Activated T-helper 1 cell treated with Interleukin-2 at 50 U/mL for 16 hours (primary cell): ENCODE measurements at places on chromosomes 7 and 10.

- no peak for DNase-seq
Observed at GRCh38 chr10:51602326-51602725, 97.1 kb downstream of the CSTF2T start.

GRCh38 chr10:69492091-69492745 lies 41.0 kb downstream of the TSPAN15 start:
- DNase-seq, result no peak

DNA sequence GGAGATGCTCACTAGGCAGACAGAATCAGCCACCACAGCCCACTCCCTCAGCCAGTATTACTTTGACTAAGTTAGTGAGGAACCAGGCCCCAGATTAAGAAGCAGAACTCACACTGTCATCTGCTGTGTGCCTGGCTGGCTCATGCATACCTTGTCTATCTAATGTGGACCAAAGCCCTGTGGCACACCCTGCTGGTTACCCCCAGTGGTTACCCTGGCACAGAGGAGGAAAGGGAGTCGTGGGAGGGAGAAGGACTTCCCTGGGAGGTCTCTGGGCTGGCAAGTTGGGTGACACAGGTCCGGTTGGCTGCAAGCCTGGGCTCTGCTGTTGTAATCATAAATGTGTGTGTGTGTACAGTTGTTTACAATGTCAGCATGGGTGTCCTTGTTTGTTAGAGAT lies 7.5 kb upstream of the SH2D4B start:
- DNase-seq, result peak; percentile 20

- DNase-seq, result no peak
Observed at GRCh38 chr10:13703101-13703818, 116.5 kb downstream of the PRPF18 start.

- no peak for DNase-seq
Observed at GRCh38 chr7:114539575-114539974, 125.0 kb downstream of the FOXP2 start.

- DNase-seq, result peak; percentile 4
Observed at GRCh38 chr7:39609113-39609934, 14.0 kb upstream of the RALA start.

DNA sequence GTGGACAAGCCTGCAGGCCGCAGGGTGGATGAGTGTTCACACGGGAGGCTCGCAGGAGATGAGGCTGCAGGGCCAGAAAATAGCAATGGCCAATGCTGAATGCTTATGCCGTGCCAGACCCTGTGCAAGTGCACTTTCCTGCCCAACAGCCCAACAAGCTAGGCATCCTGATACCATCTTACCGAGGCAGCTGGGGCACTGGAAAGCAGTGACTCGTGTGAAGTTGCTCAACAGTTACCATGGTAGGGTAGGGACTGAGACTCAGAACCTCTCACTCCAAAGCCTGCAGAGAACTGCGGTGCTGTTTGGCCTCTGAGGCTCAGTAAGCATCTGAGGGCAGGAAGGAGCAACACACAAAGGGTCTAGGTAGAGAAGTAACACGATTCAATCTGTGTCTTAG lies 43.7 kb downstream of the JAZF1 start:
- no peak for DNase-seq

GRCh38 chr10:125064681-125065492 lies 95.5 kb downstream of the CTBP2 start:
- no peak for DNase-seq

DNA sequence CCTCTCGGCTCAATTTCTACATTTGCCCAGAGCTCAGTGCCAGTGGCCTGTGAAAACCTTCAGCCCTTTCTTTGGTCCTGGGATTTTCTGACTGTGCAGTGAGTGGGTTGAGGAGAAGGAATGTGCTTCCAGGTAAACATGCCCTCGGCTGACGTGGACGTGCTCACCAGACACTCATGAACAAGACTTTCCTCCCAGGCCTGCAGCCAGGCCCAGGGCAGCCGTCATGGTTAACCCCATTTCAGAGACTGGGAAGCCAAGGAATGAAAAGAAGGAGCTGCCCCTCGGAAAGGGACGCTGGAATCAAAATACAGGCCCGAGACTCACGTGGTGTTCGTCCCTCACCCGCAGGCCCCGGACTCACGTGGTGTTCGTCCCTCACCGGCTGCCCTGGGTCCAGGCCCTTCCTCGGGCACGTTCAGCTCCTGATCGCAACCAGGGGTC lies 8.8 kb upstream of the CALML5 start:
- DNase-seq, result no peak

- DNase-seq, result no peak
Observed at GRCh38 chr7:84040355-84040754, 154.2 kb downstream of the SEMA3A start.

DNA sequence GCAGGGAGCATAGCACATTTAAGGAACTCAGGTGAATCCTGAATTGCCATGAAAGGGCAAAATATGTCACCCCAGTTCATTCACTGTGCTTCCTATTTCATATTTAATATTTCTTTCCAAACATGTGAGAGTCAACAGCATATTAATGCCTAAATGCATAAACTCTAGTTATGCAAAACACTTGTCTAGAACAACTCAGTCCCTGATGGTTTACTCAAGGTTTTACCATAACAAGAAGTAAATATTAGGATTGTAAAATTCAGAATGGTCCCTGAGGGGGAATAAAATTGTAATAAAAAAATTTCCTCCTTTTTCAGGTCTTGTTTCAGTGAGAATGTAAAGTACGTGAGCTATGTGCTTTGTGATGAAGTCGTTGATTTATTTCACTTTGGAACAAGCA lies 51.7 kb upstream of the SEPHS1 start:
- DNase-seq, result no peak

- DNase-seq, result no peak
Observed at GRCh38 chr7:80807166-80807900, 111.5 kb downstream of the SEMA3C start.

DNA sequence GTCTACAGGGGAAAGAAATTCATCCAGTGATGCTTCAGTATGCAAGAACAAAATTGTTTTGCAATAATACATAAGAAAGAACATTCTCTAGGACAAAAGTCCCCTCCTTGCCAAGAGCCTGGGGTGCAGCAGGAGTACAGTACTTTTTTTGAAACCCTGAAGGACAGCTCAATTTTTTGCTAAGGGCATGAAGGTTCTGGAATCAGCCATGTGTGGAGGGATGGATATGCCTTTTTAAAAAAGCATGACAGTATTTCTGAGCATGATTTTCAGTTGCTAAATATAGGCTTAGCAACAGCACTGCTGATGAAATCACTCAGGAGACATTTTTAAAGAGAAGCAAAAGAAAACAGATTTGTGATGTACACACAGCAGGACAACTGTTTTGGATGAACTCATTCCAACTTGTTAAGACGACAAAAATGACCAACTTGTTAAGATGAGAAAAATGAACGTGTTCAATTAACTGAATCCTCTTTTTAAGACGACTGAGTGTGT lies 39.3 kb downstream of the HBP1 start:
- no peak for DNase-seq

DNA sequence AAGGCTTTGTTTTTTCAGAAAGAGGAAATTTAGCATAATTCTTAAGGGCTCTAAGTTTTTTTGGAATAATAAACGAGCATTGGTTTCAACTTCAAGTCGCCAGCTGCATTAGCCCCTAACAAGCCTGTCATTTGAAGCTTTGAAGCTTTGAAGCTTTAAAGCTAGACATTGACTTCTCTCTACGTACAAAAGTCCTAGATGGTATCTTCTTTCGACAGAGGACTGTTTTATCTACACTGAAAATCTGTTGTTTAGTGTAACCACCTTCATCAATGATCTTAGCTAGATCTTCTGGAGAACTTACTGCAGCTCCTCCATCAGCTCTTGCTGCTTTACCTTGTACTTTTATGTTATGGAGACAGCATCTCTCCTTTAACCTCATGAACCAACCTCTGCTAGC lies 79.6 kb upstream of the TMEM72 start:
- DNase-seq, result no peak

DNA sequence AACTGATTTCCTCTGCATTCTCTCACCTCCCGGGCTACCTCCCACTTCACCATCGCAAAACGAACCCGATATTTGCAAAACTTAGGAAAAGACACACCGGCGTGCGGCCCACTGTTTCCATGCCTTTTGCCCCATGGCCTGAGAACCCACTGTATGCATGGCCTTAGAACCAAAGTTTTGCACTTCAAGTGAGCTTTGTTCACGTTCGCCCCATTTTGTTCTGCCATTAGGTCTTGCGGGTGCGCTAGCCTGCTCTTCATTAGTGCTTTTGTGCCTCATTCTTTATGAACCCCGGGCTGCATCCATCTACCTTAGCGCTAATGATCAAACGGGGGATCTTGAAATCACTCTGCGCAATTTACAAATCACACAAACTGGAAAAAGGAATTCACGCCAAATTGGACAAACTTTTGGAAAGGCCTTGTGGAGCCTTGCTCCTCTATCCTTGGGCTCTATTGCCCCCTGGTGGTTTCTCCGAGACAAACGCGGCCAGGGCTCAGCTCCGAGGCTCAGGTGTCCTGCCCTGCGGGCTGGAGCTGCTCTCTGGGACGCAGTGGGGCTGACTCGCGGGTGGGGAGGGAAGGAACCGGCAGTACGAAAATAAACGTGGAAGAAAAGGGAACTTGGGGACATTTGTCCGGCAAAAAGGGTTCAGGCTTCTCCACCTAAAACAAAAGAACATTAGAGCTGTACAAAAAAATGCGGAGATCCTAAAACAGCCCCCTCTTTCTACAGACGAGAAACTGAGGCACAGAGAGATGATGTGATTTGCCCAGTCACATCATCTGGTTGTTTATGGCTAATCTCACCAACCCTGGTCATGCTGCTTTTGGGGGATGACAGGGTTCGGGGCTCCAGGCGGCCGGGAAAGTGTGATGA lies 300.4 kb upstream of the NFE2L3 start:
- DNase-seq, result no peak

- no peak for DNase-seq
Observed at GRCh38 chr10:35606430-35606829, 1.3 kb downstream of the GJD4 start.

DNA sequence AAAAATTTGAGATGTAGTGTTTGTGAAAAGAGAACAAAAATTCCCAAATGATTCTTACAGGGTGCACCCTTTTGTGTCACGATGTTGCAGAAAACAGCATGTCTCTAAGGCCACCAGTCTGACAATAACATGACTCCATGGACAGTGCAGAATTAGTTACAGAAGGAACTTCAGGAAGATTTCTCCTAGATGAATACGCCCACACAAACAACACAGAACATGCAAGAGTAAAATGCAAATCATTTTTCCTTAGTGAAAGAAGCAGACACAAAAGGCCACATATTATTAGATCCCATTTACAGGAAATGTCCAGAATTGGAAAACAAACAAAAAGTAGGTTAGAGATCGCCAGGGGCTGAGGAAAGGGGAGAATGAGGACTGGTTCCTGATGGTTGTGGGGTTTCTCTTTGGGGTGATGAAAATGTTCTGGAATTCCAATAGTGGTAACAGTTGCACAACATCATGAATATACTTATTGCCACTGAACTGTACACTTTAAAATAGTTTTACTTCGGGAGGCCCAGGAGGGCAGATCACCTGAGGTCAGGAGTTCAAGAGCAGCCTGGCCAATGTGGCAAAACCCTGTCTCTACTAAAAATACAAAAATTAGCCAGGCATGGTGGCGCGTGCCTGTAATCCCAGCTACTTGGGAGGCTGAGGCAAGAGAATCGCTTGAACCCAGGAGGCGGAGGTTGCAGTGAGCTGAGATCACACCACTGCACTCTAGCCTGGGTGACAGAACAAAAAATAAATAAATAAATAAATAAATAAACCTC lies 10.2 kb downstream of the ZC3HAV1 start:
- DNase-seq, result no peak

- DNase-seq, result no peak
Observed at GRCh38 chr10:96910488-96911395, 78.6 kb downstream of the LCOR start.

- no peak for DNase-seq
Observed at GRCh38 chr10:70055550-70055949, 2.9 kb downstream of the MACROH2A2 start.

GRCh38 chr10:12965571-12965970 lies 35.9 kb downstream of the CCDC3 start:
- DNase-seq, result no peak

GRCh38 chr7:40848541-40849221 lies 713.9 kb downstream of the SUGCT start:
- DNase-seq, result no peak

- DNase-seq, result no peak
Observed at GRCh38 chr10:51986516-51986915, 287.1 kb upstream of the CSTF2T start.

DNA sequence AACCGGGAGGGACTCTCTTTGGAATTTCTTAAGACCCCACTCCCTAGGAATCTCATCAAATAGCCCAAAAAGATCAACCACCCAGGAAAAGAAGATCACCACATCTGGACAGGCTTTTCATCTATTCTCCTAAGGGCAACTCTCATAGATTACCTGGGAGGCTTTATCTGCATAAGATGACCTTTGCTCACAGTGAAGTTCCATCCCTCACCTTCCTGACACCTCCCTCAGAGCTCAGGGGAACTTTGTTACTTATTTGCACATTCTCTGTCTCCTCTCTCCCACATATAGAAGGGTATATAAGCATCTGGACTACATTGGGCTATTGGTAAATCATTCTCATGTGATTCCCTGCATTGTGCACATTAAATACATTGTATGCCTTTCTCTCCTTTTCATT lies 80.1 kb downstream of the ELMO1 start:
- DNase-seq, result no peak

DNA sequence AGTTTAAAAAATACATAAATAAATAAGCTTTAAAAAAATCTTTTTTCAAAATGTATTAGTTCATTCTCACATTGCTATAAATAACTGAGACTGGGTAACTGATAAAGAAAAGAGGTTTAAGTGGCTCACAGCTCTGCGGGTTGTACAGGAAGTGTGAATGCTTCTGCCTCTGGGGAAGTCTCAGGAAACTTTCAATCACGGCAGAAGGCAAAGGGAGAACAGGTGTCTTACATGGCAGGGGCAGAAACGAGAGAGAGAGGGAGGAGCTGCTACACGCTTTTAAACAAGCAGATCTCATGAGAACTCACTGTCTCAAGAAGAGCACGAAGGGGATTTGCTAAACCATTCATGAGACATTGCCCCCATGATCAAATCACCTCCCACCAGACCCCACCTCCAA lies 114.6 kb downstream of the DNAJC1 start:
- no peak for DNase-seq

GRCh38 chr7:107922886-107923285 lies 31.9 kb downstream of the DLD start:
- DNase-seq, result no peak

GRCh38 chr10:132521466-132522102 lies 16.0 kb upstream of the INPP5A start:
- DNase-seq, result no peak

DNA sequence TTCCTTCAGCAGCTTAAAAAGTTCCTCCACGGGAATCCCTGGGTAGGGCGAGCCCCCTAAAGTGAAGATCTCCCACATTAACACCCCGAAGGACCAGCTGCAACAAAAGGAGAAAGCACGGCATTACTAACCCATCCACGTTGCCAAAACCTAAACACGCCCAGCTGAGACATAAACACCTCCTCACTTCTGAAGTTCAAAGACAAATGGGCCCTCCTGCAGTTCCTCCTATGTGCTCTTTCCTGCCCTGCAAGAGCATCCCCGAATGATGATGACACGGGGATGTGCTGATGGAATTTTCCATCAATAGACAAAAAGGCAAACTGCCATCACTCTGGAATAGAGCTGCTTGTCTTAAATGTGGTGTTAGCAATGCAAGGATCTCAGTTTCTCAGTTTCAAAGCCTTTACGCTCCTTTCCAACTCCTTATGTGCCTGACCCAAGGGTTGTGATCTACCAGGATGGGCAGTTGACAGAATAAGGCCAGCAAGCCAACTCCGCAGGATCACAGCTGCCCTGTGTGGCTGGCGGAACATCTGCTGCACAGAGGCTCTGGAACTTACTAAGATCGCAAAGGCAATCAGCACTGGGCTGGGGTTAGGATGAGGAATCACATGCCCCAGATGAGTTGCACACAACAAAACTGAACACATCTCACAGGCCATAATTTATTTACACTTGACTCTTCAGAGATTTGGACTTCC lies 112.7 kb downstream of the FGFR2 start:
- no peak for DNase-seq
